ENCODE measurements at places on chromosomes 16 and 17.

GRCh38 chr16:87098976-87099720, 218.0 kb downstream of the C16orf95 start:
- DNase-seq: no peak

DNA sequence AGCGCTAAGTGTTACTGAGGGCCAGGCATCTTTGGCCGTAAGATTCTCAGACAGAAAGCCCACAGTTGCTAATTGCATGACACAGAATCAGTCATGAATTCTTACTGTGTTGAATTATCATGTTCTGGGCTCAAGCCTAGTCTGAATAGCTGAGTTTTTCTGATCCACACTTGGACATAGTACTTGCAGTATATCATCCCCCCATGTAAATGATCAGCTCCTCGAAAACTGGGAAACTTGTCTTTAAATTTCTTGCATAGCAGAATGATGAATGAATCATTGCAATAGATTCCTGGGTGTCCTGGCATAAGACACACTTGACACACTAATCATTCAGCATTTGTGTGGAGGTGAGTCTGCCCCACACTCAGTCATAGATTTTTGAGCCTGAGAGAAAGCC, 2.2 kb downstream of the MLYCD start:
- no peak for DNase-seq

DNA sequence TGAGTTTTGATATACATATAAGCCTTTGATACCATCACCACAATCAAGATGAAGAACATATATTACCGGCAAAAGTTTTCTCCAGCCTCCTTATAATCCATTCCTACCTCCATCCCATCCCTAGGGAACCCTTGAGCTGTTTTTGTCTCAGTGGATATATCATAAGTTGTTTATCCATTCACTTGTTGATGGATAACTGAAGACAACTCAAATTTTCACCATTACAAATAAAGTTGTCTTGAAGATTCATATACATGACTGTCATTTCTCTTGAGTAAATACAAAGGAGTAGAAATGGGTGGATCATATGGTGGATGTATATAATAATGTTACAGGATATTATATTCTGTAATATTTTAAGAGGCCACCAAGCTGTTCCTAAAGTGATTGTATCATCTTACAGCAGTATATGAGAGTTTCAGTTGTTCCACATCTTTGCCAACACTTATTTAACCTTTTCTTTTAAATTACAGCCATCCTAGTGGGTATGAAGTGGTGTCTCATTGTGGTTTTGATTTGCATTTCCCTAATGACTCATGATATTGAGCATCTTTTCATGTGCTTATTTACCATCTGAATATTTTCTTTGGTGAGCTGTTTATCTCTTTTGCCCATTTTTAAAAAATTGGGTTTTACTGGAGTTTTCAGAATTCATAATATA, 17.4 kb downstream of the NF1 start:
- no peak for DNase-seq

- DNase-seq: peak; percentile 20
Measured at GRCh38 chr17:81285179-81285878, 9.8 kb downstream of the SLC38A10 start.

GRCh38 chr16:17296431-17296830, 174.3 kb downstream of the XYLT1 start:
- no peak for DNase-seq
